ENCODE measurements at places on chromosomes 7 and 10. TPM values are rescaled to one million over a fixed set of nuclear protein-coding genes. Genes with fewer than 3 reads are reported as not detected.

The AOAH gene
- total RNA-seq = 0.40 TPM

The PRSS37 gene
- total RNA-seq = not detected

The VAX1 gene
- total RNA-seq = not detected

The FIS1 gene
- total RNA-seq = 137 TPM

The C10orf90 gene
- not detected for total RNA-seq

The IMMP2L gene
- total RNA-seq = 59.6 TPM

The LLCFC1 gene
- not detected for total RNA-seq

DNA sequence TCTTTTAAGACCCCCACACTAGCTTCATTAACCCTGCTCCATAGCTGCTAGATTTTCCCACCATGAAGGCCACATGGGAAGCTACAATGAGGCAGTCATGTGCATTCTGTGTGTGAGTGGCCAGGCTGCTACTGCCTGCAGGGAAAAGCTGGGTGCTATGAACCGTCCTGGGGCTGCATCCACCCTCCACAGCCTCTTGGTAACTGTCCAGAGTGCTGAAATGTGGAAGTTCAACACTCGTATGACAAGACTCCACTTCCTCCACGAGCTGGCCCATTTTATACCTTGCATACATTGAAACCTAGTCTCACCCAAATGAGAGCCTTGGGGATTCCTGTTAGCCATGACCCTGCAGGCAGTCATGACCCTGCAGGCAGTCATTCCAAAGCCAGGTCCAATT is 59.4 kb downstream of the CUZD1 start:
- no peak for DNase-seq

- no peak for DNase-seq
These were observed 143.2 kb upstream of the MEOX2 start for GRCh38 chr7:15829691-15830090.

DNA sequence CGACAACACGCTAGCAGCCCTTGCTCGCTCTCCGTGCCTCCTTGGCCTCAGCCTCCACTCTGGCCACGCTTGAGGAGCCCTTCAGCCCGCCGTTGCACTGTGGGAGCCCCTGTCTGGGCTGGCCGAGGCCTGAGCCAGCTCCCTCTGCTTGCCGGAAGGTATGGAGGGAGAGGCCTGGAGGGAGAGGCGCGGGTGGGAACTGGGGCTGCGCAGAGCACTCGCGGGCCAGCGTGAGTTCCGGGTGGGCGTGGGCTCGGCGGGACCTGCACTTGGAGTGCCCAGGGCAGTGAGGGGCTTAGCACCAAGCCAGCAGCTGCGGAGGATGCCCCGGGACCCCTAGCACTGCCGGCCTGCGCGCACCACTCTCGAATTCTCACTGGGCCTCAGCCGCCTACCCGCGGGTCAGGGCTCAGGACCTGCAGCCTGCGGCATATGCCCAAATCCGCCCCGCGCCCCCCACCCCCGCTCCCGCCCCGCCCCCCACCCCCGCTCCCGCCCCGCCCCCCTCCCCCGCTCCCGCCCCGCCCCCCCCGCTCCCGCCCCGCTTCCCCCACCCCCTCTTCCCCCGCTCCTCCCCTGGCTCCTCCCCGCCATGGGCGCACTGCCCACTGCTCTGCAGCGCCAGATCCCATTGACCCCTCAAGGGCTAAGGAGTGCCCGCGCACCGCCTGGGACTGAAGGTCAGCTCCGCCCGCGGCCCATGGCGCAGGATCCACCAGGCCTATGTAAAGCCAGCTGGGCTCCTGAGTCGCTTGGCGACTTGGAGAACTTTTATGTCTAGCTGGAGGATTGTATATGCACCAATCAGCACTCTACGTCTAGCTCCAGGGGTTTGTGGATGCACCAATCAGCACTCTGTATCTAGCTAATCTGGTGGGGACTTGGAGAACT is 15.9 kb upstream of the ACBD5 start:
- DNase-seq = no peak

- no peak for DNase-seq
These were observed 20.7 kb downstream of the CCDC3 start for GRCh38 chr10:12980713-12981306.

DNA sequence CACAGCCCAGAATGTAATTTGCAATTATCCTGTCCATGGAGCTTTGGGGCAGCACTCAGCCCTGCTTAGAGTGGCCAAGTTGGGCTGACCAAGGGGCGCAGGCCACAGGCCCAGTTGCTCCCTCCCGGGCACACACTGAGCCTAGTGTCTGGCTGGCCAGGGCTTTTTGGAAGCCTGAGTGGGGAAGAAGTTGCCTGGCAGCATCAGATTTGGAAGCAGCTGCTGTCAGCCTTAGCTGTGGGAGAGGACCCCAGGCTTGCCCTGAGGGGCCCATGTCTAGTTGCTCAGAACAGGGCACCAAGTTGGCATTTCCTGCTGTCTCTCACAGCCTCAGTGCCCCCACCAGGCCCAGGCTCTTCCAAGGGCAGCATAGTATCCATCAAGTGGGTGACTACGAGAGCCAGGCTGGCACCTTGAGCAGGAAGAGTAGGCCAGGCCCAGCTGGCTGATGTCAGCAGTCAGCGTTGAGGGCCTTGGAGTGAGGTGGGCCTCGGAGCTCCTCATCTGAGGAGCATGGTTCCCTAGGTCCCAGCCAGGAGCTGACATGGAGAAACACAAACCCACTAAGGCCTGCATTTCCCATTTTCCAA is 14.4 kb downstream of the ANTXRL start:
- DNase-seq = peak; percentile 30

- DNase-seq = no peak
These were observed 82.3 kb downstream of the ANKRD7 start for GRCh38 chr7:118306771-118307170.

GRCh38 chr10:99276848-99277486 is 41.3 kb upstream of the HPSE2 start:
- DNase-seq = no peak

- no peak for DNase-seq
These were observed 49.9 kb downstream of the CDHR3 start for GRCh38 chr7:106012935-106013439.

GRCh38 chr7:152760854-152761748 is 1.5 kb downstream of the ACTR3B start:
- no peak for DNase-seq
